D721Med (cell line): ENCODE measurements at places on chromosomes 7 and 10.

DNA sequence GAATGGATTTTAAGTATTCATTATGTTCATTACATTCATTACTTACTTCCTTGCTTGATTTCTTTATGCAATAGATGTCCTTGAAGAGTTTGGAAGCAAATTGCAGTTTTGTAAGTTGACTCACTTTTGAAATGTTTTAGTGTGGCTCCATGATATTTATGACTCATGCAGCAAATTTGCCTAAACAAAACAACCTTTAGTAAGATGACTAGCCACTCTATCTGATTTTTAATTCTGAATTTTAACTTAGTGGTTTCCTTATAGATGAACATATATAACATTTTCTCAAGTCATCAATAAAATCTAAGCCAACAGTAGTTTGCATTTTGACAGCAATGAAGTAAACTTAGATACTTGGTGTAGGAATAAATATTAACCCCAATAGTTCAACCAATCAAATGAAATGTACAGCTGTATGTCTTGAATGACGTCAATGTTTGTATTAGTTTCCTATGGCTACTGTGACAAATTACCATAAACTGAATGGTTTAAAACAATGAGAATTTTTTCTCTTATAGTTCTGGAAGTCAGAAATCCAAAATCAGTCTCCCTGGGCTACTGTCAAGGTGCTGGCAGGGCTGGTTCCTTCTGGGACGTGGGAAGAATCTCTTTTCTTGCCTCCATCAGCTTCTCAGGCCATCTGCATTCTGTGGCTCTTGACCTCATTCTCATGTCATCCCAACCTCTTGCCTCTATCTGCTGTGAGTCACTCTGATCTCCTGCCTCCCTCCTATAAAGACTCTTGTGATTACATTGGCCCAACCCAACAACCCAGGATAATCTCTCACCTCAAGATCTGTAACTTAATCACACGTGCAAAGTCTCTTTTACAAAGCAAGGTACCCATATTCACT, 73.4 kb downstream of the AHR start:
- DNase-seq, result no peak

DNA sequence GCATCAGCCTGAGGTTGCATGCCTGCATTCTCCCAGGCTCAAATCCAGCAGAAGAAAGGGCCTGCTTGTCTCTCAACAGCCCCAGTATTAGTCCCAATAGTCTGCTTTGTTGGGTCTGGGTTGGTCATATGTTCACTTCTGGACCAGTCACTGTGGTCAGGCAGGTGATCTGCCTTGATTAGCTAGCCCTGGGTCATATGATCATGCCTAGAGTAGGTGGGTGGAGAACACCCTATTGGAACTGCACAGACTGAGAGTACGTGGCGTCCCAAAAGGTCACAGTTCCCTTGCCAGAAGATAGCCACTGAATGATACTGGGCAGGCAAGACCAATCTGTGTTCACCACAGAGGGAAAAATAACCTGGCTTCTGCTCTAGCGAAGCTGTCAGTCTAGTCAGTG, 80.1 kb downstream of the SH2D4B start:
- DNase-seq, result no peak

- DNase-seq, result no peak
These were observed 4.6 kb downstream of the EMX2 start for GRCh38 chr10:117547016-117547715.

- DNase-seq, result no peak
These were observed 164.2 kb upstream of the ITGB1 start for GRCh38 chr10:33122014-33122809.

DNA sequence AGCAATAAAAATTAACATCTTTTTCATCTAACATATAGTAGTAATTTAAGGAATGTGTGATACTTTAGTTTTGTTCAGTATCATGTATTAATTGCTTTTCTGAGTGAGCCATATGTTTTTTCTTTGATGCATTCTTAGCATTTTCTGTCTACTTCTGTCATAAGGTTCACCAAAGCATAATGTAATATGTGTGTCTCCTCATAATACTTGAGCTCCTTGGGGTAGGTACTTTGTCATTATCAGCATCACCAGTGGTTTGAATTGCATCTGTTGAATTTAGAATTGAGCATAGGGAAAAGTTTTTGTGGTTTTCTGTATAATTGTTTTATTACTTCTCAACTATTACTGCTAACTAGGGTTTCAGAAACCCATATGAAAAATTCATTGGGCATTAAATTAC, 26.5 kb downstream of the VPS50 start:
- no peak for DNase-seq

DNA sequence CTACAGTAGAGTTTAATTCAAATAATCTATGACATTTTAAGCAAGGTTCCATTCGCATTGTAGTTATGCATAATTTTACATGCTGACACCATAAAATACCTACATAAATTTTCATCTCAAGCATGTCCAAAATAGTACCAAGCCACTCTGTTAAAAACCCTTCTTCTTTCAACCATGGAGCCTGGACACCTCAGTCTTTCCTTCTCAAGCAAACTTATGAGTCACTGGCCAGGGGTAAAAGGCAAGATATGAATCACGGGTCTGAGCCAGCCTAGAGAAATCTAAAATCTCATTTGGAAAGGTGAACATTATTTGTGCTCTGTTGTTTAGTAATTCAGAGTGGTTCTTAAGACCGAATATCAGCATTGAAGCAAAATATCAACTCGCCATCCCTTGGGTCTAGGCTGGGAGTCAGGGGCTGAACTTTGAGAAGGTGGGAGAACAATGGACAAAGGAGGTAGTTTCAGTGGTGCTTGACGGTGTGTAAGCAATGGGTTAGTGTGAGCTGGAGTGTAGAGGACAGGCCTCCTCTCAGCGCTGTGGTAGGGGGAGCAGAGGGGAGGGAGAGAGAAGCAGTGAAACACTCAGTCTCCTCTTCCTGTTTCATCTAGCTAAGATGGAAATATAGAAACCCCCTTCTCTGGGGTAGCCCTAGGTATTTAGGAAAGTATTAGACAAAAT, 19.1 kb upstream of the GPAM start:
- DNase-seq, result no peak

GRCh38 chr10:123323884-123324283, 169.7 kb downstream of the BUB3 start:
- DNase-seq, result no peak

DNA sequence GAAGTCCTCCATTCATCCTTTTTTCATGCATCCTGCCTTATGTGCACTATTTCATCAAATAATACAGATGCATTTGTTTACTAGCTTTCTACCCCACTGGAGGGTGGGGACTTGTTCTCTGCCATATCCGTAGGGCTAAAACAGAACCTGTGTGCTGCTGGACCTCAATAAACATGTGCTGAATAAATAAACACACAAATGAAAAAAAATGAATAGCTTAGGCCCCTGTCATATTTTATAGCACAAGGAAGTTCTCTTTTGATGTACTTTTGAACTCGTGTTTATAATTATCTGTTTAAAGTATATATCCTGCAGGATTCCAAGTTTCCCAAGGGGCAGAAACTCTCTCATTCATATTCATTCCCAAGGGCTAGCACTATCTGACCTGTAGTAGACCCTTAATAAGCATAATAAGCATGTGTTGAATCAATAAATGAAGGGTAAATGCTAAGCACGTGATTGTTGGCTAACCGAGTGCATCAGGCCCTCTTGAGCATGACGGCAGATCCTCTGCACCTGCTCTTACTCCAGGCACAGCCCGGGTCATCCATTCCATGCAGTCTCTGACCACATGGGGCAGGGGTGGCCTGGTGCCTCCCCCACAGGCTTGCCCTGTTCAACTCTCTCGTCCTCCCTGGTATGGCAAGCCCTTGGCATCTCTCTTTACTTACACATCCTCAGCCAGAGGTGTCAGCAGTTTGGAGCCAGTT, 474.1 kb upstream of the ZMIZ1 start:
- DNase-seq, result no peak

DNA sequence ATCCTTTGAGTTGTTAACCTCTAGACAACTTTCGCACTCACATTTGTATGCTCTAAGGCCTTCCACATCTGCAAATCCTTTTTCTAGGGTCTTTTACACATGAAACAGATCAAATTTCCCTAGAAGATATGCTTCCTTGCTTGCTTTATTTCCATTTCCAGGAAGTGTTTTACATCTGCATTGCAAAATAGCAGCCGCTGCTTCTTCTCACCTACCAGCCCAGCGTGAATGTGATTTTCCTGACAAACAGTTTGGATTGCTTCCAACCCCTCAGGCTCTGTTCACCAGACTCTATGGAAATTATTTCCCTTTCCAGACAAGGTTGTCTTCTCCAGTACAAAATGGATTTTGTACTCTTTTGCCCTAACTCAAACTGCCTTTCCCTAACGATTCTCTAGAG, 50.9 kb upstream of the PAPSS2 start:
- no peak for DNase-seq

GRCh38 chr10:132591166-132591971, 53.8 kb downstream of the INPP5A start:
- no peak for DNase-seq

DNA sequence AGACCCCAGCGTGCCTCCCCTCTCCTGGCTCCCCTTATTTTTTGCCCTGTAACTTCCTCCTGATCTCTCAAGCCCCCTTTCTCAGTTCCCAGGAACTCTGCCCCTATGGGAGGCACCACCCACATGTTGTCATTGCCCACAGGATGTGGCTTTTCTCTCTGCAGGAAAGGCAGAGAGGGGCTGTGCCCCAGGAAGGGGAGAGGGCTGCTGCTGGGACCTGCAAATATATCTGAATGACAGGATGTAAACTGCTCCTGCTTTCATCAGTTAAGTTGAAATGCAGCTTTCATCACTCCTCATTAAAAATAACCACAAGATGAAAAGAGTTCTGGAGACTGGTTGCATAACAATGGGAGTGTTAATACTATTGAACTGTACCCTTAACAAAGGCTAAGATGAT, 103.3 kb downstream of the CLEC2L start:
- DNase-seq, result no peak

GRCh38 chr10:29243750-29244149, 45.1 kb upstream of the LYZL1 start:
- no peak for DNase-seq

- DNase-seq, result no peak
These were observed 63.7 kb upstream of the AUTS2 start for GRCh38 chr7:69534461-69535041.
